ENCODE measurements at places on chromosomes 5 and 9. TPM values are rescaled to one million over a fixed set of nuclear protein-coding genes. Genes with fewer than 3 reads are reported as not detected.

The CCNO gene
- total RNA-seq: 0.22 TPM

The C1QTNF3 gene
- 11.7 TPM for total RNA-seq

The PCDHGA4 gene
- total RNA-seq: 10.6 TPM

DNA sequence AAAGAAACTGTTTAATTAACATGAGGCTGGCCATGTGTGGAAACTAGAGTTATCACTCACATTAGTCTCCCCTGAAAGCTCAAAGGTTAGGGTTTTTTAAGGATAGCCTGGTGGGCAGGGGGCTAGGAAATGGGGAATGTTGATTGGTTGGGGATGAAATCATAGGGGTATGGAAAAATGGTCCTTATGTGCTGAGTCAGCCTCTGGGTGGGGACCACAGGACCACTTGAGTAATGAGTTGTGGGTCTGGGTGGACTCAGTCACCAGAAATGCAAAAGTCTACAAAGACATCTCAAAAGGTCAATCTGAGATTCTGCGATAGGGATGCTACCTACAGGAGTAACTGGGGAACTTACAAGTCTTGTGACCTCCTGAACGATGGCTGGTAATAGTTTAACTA is 362.8 kb downstream of the DMAC1 start:
- no peak for DNase-seq

DNA sequence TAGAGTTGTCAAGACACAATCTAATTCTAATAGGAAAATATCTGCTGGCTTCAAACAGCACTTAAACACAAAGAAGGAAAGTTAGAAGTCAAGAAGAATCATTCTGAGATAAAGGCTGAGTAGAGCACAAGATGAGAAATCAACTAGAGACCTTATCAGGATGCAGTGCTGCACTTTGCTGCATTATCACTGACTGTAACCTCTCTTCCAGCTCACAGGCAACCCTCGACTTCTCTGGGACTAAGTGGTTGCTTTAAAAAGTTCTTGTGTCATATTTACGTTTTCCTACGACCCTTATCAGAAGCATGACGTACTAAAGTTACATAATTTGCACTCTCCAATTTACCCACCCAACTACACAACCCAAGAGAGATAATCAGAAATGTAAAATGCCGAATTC is 176.1 kb downstream of the MLLT3 start:
- DNase-seq: no peak

DNA sequence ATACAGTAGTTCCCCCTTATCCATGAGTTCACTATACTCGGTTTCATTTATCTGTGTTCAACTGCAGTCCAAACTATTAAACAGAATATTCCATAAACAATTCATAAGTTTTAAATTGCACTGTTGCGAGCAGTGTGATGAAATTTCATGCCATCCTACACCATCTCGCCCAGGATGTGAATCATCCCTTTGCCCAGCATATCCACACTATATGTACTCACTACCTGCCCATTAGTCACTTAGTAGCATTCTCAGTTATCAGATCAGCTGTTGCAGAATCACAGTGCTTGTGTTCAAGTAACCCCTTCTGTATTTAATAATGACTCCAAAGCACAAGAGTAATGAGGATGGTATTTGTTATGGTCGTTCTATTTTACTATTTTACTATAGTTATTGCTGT is 51.5 kb downstream of the SHOC1 start:
- no peak for DNase-seq

- no peak for DNase-seq
Observed at GRCh38 chr5:122236270-122237040, 75.6 kb upstream of the SNCAIP start.

GRCh38 chr5:94698197-94698596 is 79.7 kb downstream of the SLF1 start:
- DNase-seq: no peak

GRCh38 chr5:7976411-7977190 is 107.7 kb downstream of the MTRR start:
- DNase-seq: no peak

Measured in sciatic nerve (tissue), 2 donors.